ENCODE measurements at places on chromosomes 7 and 10.

GRCh38 chr7:110987127-110987693 is 103.7 kb upstream of the LRRN3 start:
- no peak for DNase-seq

DNA sequence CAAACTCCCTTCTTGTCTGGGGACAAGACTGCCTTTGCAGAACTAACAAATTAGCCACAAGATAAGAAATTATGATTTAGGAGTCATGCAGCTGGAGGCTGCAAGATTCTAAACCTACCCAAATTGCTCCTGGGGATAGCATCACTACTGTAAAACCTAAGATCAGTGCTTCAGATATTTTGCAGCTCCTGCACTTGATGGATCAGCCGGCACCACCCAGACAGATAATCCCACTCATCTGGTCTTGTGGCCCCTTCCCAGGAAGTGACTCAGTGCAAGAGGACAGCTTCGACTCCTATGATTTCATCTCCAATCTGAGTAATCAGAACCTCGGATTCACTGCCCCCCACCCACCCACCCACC is 181.9 kb downstream of the AKR1D1 start:
- DNase-seq: no peak

DNA sequence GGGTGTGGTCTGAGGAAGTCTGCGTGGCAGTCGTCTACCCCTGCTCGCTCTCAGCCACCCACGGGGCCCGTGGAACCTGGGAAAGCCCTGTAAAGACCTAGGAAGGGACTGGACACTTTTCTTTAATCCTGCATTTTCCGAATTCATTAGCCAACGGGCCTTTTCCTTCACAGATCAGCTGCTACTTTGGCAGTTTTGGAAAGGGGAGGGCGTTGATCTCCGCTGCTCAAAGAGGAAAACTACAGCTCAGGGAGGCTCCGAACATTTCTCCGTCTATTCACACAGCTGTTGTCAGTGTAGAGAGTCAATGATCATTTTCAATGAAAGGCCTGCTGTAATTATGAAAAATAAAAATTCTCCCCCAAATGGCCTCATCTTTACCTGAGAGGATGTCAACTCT is 450.1 kb upstream of the MKI67 start:
- DNase-seq: no peak

- DNase-seq: no peak
Observed at GRCh38 chr10:96700374-96701099, 19.8 kb downstream of the PIK3AP1 start.

DNA sequence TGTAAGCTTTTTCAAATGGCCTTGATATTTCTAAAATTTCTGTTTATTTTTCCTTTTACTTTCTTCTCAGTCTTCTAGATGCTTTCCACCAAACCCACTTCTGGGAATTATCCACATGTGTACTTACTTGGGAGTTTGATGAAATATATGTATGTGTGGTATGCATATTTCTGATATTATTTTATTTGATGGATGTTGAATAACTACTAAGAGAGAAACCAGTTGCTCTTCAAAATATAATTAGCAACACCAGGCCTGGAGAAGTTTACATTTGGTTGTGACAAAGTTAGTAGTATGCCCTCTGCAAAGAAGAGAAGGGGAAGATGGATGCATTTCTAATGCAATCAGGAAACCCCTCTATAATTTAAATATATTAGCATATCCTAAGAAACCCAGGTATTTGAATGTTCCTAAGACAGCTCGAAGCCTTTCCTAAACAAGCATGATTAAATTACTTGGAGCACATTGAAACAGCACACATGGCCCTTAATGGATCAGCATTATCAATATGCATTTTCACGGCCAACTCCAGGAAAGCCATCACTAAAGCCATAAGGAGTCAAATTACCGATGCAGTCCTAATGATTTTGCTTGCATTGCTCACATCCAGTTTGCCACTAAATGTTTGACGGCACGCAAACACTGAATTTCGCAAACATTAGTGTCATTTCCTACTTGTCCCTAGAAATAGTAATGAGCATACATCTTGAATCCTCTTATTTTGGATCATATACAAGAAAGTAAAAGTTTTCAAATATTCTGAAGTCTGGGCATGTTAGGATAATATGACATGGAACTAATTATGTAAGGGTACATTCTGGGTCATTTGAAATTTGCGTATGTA is 393.8 kb downstream of the EXOC4 start:
- DNase-seq: no peak

GRCh38 chr10:128305601-128306345 is 179.6 kb upstream of the MKI67 start:
- DNase-seq: no peak
